ENCODE measurements at places on chromosomes 11 and 22.

DNA sequence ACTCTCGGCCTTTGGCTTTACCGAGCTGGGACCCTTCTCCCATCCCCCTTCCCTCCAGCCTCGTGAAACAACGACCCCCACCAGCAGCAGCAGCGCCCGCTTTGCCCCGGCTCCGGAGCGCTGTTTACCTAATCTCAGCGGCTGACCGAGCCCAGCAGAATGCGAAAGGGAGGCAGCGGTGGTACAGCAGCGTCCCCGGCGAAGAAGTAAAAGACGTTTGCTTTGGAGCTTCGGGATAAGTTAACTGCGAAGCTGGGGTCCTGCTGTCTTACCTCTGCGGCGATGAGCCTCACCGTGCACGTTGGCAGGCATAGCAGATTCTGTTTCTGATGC, 2.0 kb upstream of the LARGE1 start:
- DNase-seq: peak; percentile 11

GRCh38 chr11:2309251-2310072, 7.6 kb downstream of the TSPAN32 start:
- DNase-seq: no peak

DNA sequence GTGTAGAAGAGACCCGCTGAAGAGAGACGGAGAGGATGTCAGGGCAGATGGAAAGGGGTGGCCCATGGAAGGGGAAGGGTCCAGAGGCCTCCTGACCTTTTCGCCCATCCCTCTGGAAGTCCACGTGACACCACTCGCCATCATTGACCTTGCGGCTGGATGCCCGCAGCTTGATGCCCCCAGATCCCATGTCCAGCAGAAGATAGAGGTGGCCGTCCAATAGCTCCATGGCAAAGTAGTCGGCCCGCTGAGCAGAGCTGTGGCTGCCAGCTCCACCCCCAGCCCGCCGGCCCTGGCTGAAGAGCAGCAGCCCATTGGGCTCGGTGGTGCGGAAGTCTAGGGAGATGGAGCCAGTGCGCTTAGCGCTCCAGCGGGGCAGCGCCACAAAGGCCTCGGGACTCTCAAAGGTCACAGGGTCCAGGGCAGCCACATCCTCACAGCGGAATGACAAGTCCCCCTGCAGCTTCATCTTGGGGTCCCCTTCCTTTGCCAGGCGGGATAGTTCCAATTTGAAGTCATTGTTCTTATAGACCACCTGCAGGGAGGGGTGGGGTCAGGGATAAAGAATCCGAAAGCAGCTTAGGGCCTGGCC, 55.7 kb downstream of the NRXN2 start:
- DNase-seq: no peak

- DNase-seq: no peak
Observed at GRCh38 chr11:127130321-127130720, 129.8 kb upstream of the KIRREL3 start.

DNA sequence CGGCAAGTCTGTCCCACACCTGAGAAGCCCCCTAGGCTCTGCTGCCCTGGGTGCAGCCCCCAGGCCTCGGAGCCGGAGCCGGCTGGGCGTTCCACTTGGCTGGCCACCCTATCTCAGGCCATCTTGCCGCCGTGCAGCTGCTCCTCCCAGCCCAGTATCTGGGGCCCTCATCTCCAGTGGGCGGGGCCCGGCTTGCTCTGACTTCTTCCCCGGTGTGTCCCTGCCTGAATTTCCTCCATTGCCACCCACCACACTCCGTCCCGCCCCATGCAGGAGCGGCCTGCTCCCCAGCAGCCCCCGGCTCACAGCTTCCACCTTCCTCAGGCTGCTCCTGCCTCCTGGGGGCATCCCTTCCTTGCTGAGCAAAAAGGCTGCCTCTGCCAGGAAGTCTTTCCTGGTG, 46.6 kb downstream of the WNT7B start:
- no peak for DNase-seq

GRCh38 chr11:109421981-109422869, at the start of gene C11orf87:
Gene C11orf87, plus strand, starts transcription at chr11:109422190. Its CDS starts 1,444 bp downstream, at chr11:109423634.
- DNase-seq: peak; percentile 3

DNA sequence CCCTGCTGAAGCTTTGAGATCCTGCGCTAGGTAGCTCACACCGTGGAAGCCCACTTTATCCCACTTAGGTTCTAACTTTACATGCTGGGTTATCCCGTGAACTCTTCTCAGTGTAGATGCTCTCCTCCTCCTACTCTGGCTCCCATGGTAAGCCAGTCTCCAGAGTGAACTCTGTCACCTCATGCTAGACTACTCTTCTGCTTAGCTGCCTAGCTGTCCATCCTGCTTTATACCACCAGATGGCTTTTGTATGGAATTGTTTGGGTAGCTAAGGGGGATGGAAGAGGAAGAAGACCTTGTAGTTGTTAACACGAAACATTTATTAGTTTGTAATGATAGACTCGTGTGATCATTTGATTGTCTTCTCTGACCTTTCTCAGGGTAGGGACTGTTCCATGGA, 46.8 kb downstream of the EMSY start:
- no peak for DNase-seq

DNA sequence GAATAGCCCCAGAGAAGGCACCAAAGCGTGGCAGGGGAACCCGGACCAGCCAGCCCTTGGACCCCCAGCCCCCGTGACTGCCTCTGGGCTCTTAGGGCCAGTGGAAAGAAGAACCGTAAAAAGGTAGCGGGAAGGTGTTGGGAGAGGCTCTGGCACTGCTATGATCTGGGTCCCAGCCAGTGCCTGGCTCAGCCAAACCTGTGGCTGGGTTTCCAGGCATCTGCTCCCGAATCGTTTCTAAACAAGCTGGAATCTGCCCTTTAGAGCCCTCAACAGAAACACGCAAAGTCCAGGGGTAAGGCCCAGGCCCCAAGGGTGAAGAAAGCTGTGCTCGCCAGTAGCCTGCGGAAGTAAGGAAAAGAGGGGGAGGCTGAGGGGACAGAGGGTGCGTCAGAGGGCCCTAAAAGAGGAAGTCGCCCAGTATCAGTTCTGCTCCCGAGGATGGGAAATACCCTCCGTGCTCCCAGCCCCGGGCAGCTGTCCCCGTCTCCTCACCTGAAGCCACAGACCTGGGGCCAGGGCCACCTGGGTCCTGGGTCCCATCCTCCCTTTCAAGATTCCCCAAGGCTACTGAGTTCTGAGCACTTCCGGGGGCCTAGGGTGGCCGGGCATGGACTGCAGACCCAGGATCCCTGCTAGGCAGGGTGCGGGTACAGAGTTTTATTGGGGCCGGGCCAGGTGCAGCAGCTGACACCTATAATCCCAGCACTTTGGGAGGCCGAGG, 24.7 kb downstream of the IL10RA start:
- no peak for DNase-seq

GRCh38 chr11:69655479-69656428, 14.8 kb downstream of the CCND1 start:
- DNase-seq: no peak

DNA sequence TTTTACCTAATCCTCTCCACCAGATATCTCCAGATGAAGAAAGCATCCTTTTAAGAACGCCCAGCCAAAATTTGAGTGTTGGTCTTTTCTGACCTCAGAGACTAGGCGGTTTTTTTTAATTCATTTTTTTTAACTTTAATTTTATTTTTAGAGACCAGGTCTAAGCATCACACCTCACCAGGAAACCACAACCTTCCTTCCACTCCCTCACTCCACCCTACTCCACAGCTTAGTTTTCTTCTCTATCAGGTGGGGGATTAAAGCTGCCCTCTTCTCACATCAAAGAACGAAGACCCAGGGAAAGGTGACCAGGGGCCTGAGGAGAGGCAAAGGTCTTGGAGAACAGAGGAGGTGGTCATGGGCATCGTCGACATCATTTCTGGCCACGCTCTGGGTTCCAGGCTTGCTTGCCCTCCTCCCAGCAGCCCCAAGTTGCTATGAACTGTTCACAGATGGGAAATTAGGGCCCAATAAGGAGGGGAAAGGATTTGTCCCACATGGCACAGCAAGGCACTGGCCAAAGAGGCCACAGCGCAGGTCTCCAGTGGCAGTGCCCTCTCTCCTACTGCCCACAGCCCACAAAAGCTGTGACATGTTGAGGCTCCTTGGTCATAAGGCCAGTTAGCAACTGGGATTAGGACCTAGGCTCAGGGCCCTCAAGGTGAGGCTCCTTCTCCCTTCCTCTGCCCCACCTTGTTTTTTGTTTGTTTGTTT, 1.4 kb upstream of the PEX16 start:
- no peak for DNase-seq

DNA sequence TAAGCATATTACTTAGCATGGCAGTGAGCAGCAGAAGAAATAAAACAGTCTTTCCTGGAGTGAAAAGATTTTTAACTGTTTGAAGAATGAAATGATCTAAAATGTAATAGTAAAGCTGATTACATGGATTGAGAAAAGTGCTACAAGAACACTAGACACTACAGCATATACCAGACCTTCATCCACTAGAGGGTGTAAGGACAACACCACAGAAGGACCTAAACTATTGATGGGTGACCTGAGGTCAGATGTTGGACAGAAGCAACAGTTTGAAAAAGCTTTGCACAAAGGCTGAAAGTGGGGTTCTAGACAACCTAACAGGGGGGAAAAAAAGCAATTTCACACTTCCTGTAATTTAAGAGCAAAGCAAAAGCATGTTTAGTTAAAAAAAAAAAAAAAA, 97.7 kb downstream of the RBFOX2 start:
- no peak for DNase-seq

DNA sequence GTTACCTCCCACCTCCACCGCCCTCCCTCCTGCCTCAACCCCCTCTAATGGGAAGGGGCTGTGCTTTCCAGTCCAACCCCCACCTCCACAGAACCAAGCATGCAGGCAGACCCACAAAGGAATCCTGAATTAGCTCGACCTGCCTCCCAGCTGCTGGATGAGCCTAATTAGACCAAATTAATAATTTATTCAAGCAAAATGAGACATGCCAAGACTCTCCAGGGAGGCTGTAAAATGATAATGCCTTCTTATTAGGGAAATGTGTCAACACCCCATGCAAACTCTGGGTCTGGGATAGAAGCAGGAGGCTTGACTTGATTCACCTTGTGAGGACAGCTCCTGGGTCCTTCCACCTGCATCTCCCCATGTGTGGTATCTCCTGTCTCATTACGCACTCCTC, 59.4 kb upstream of the HMGXB4 start:
- DNase-seq: no peak

DNA sequence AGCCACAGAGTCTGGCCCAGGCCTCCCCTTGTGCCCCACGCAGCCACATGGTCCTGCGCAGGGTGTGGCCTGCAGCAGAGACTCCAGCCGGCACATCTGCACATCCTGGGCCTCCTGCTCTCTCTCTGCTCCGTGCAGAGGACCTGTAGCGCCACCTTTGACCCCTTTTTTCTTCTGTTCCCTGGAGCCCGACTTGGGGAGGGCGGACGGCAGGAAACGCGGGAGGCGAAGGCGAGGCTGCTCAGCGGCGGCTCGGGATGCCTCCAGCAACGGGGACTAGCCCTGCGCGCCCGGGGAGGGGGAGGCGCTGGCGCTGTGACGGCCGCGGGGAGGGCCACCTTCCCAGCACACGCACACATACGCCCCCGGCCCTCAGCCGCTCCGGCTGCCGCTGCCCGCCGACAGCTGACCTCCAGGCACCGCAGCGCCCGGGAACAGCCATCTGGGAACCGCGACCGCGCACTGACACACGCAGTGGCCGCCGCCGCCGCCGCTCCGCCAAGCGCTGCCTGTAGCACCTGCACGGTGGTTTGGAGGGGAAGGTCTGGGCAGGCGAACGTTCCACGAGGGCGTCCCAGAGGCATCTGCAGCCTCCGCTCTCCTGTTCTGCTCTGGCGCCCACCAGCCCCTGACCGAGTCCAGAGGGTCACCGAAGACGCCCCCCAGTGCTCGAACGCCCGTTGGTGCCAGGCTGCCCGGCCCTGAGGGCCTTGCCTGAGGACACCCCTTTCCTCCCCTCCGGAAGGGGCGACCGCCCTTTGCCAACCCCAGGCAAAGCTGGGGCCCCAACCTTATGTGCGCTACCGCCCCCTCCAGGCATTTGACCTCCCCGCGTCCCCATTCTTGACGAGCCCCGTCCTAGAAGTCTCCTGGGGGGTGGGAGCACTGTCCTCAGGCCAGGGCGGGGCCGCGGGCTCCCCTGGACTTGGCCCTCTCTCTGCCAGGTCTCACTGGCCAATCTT, 16.9 kb upstream of the C22orf42 start:
- peak; percentile 21 for DNase-seq

DNA sequence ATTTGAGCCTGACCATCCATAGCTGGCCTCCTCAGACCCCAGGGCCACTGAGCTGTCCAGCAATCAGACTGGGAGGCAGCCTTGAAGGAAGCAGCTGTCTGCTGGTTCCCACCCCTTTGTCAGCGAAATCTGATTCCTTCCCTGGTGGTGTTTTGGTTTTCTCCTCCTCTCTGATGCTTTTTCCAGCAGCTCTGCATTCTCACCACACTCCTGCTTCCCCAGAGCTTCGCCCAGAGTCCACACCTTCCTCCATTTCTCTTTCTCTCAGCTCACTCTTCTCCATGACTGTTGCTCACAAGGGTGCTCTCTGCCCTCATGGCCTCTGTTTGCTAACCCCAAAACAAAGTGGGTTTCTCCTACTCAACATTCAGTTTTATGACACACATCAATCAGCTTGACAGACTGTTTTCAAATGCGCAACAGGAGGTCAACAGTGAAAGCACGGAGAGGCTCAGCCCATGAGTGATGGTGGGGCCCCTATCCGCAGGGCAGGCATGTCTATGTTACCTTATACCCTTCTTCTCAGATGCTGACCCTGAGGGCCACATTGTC, 130.6 kb upstream of the MTNR1B start:
- no peak for DNase-seq

GRCh38 chr11:10095412-10096208, 198.4 kb downstream of the SBF2 start:
- no peak for DNase-seq

GRCh38 chr22:19805821-19806212, 45.2 kb downstream of the TBX1 start:
- no peak for DNase-seq

GRCh38 chr11:78667461-78667860, 92.8 kb upstream of the NARS2 start:
- no peak for DNase-seq

- DNase-seq: peak; percentile 33
Observed at GRCh38 chr22:32080904-32081303, 37.8 kb downstream of the SLC5A1 start.

DNA sequence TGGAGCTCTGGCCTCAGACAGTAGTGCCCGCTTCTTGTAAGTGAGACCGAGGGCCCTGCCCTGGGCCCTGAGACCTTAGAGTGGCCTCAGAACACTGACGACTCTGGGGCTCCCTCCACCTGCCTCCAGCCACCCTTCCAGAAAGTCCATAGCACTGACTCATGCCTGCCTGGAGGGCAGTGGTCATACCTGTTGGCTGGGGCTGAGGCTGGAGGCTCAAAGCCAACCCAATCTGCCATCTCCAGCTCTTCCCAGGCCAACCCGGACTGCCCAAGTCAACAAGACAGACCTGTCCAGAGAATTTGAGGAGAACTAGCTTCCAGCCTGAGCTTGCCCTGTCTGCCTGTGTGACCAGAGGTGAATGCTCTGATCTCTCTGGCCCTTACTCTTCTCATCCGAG, 66.9 kb upstream of the TTLL12 start:
- DNase-seq: no peak

- no peak for DNase-seq
Observed at GRCh38 chr11:62393061-62393611, 25.7 kb upstream of the SCGB1A1 start.

DNA sequence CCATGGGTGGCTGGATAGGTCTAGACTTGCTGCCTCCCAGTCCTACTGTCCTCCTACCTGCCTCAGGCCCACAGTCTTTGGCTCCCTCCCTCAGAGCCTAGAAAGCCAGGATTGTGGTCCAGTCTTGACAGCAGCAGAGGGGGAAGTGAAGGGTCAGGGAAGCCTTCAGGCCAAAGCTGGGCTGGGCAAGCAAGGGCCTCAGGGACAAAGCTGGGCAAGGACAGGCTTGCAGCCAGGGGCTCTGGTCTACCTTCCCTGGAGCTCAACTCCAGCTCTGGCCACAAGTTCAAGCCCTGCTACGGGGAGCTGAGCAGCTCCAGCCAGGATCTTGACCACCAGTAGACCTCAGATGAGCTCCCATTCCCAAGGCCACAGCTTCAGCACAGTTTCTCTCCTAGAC, 14.9 kb downstream of the LMO1 start:
- no peak for DNase-seq

All from stimulated activated CD4-positive, alpha-beta T cell treated with anti-CD3 and anti-CD28 coated beads, Interleukin-15, amount 100 ng/mL, for 24 hours (primary cell).